ENCODE measurements at places on chromosomes 11 and 22.
A peak's percentile ranks its signal among the peaks of the same experiment; 100 is the strongest.

DNA sequence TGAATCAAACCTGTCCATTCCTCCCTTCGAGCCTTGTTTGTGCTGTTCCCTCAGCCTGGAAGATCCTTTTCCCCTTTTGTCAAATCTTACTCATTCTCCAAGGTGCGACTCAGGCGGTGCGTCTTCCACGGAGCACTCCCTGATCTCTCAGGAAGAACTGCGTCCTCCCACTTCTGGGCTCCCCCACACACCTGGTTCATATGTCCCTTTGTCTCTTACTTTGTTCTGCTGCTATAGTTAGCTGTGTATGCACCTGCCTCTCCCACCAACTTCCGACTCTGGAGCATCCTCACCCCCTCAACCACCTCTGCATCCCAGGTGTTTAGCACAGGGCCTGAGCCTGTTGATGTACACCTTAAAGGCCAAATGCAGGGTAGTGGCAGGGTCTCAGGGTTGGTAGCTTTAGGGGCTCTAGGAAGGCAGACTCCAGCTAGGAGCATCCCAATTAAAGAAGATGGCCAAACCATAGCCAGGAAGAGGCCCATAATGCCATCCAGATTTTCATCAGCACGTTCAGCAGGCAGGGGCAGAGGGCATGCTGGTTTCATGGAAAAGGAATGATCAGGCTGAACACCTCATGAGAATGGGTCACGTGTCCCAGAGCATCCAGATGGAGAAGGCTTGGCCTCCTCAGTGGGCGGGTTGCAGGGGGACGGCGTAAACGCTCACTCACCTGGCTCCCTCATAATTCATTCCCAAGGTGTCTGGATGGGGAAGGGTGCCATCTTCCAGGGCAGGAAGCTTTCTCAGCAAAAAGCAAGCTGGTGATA, 20.1 kb downstream of the PTPN5 start:
- DNase-seq = no peak

- no peak for DNase-seq
Measured at GRCh38 chr11:69957849-69958248, 120.3 kb upstream of the ANO1 start.

DNA sequence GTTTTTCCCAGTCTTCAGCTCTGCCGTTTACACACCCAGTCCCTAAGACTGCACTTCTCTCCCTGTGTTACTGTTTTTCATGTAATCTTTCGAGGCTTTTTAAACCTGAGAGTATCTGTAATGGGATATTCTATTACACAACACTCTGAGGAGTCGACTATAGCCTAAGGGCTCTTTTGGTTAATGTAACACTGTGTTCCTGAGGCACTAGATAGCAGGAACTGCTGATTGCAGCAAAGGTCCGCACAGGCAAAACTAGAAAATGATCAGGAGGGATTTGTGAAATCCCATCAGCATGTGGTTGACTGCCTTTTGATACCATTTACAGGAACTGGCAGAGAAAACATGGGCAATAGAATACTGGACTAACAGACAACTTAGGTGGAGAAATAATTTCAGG, 512.3 kb upstream of the RAG2 start:
- DNase-seq = no peak

- DNase-seq = peak; percentile 80
Measured at GRCh38 chr11:100562128-100562527, 125.0 kb upstream of the ARHGAP42 start.

GRCh38 chr11:122598971-122599370, 56.6 kb upstream of the UBASH3B start:
- no peak for DNase-seq

GRCh38 chr11:18844753-18845367, 53.3 kb upstream of the PTPN5 start:
- DNase-seq = peak; percentile 31

DNA sequence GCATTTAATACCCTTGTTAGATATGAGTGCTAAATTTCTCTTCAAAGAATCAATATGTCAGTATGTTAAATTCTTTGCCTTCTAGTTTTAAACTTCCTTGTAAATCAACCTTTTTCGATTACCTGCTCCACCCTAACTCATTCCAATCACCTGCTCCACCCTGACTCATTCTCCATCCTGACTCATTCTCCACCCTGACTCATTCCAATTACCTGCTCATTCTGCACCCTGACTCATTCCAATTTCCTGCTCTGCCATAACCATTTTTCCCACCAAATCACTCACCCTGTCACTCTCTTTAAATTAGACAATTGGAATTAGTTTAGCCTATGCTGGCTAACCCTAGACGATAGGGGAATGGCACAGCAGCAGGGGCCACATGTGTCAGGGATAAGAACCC, 519.5 kb upstream of the LRRC4C start:
- no peak for DNase-seq

DNA sequence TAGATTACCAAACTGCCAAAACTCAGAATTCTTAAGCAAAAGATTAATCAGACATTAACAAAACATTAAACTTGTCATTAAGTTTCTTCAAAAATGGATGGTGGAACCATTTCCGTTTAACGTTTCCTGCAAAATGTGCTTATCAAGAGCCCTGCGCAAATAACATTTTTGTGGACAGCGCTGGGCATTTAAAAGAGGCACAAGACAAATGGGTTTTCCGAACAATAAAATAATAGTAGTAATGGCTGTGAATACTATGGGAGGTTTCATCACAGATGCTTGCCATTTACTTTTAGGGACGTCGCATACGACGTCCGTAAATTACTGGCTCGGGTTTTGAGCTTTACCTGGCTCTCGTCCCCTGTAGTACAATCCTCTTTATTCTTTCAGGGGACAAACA, 1.1 kb downstream of the NPAT start:
- no peak for DNase-seq

DNA sequence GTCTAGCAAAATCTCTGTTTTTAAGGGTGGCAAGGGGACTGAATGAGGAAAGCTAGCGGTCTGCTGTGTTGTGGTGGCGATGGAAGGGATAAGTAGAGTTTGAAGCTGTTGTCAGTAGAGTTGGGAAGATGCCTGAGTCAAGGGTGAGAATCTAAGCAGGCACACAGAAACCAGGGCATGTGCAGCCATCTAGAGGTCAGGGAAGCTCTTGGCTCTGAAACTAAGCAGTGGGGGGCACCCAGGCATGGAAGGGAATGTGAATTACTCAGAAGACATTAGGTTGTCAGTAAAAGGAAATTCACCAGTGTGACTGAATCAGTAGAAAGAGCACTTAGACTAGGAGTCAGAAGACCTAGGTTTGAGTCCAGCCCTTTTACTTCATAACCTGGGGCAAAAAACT, 15.4 kb downstream of the BMAL1 start:
- DNase-seq = no peak

- DNase-seq = peak; percentile 78
Measured at GRCh38 chr11:32706985-32707741, 87.3 kb downstream of the CCDC73 start.

DNA sequence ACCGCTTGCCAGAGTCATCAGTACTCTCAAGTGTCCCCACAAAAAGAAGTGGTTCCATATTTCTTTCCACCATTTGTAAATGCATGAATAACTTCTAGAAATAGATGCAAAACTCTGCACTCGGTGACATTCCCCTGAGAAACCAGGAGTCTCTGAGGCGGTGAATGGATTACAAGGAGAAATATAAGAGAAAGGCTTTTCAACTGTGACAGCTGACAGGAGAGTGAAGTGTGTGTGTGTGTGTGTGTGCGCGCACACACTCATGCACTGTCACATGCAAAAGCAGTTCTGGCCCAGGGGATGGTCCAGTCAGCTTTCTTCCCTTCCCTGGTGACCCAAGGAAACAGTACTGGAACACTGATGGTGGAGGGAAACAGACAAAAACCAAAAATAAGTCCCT, 710.0 kb downstream of the OPCML start:
- no peak for DNase-seq

- no peak for DNase-seq
Measured at GRCh38 chr11:17287058-17287457, 10.5 kb downstream of the NUCB2 start.

DNA sequence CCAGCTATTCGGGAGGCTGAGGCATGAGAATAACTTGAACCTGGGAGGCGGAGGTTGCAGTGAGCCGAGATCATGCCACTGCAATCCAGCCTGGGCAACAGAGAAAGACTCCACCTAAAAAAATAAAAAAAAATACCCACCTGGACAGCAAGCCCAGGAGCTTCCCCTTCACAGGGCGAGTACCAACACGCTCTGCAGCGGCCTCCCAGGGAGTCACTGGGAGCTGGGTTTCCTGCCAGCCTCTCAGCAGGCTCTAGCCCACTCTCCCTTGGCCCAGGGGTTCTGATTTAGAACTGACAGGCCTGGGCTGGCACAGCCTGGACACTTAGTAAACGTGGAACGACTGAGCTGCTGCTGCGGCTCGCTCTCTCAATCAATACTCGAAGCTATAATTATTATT, 2.0 kb upstream of the CABP7 start:
- DNase-seq = no peak

- DNase-seq = no peak
Measured at GRCh38 chr22:31339148-31339832, 6.9 kb downstream of the PATZ1 start.

- DNase-seq = peak; percentile 25
Measured at GRCh38 chr11:2927851-2928604, 1.2 kb downstream of the PHLDA2 start.

DNA sequence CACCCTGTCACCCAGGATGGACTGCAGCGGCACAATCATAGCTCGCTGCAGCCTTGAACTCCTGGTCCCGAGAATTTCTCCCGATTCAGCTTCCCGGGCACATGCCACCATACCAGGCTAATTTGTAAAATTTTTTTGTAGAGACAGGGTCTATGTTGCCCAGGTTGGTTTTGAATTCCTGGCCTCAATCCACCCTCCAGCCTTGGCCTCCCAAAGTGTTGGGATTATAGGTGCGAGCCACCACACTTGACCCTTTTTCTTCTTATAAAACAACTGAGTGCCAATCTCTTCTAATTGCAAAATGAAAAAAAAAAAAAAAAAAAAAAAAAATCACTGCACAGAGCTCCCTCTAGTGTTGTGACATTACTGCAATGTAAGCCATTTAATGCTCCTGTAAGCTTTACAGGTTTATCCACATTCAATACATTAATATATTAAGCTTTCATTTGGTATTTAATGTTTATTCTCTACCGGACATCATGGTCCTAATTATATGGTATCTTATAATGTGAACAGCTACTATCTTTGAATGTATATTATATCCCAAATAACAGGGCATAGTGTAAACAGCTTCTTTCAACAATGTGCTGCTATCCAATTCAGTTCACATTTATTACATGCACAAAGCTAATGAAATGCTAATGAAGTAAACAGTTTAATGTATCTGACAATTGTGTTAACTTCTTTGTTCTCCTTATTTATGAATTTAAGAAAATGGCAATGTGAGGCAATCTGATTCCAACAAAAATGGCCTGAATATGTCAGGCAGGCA, 44.6 kb downstream of the COPB1 start:
- DNase-seq = peak; percentile 36

DNA sequence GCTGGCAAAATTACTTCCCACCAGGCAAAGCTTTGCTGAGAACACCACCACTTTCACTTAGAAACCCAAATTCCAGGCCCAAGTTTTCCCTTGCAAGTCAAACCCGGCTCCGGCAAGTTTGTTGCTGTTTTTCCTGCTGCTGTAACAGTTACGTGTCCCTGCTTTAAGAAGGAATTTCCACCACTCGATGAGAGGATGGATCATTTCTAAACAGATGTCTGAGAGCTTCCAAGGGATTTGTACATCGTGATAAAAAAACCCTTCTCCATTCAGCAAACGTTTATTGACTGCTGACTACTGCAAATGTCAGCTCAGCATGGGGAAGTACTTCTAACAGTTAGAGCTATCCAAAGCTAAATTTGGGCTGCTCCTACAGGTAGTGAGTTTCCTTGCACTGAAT, 19.7 kb downstream of the P2RX3 start:
- DNase-seq = no peak

DNA sequence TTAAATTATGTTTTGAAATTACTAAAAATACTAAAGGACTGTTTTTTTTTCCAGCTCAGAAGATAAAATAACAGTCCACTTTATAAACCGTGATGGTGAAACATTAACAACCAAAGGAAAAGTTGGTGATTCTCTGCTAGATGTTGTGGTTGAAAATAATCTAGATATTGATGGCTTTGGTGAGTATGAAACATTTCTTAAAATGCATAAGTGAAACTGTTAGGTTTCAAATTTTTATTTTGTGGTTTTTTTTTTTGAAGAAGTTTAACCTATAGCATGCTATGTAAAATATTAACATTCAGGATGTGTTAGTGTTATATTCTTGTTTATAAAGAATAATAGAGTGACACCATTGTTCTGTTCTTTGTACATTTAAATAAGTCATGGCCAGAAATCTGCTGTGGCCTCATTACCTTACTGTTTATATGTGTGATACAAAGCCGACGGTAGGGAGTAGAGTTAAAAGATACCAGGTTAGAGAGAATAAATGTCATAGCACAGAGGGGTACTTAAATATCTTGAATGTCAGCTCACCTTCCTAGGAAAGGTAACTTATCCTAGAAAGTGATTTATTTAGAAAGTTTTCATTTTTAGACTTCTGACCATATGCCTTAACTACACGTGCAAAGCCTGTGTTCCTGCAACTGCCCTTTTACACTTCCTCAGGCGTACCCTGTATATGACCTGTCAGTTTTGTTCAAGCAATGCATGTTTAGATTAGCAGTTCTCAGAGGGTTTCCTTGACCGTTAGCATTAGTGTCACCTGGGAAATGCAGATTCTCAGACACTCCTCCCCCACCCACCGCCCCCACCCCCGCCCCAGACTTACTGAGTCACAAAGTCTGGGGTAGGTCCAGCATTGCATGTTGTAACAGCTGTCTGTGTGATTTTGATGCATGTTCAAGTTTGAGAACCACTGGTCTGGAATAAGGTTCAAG, 6.3 kb downstream of the FDX1 start:
- DNase-seq = peak; percentile 69

DNA sequence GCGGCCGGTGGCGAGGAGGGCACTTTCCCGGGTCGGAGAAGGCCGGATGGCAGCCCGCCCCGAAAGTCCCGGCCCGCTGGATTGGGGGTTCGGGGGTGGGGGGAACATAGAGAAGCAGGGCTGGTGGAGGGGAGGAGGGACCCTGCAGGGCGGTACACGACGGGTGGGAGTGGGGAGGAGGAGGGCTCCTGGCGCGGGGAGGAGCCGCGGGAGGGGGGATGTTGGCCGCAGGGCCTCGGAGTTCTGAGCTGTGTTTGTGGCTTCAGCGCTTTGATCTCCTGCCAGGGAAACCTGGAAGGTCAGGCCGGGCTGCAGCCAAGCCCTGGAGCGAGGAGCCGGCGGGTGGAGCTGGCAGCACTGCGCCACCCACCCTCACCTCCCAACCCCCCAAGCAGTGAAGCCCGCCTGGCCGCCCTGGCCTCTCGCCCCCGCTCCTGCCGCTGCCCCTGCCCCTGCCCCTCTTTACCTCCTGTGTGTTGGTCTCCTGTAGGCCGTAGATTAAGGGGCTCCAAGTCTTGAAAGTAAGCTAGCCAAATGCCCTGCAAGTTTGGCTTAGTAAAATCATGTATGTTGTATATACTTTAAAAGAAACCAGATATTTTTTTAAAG, 30.9 kb downstream of the C22orf31 start:
- peak; percentile 84 for DNase-seq

DNA sequence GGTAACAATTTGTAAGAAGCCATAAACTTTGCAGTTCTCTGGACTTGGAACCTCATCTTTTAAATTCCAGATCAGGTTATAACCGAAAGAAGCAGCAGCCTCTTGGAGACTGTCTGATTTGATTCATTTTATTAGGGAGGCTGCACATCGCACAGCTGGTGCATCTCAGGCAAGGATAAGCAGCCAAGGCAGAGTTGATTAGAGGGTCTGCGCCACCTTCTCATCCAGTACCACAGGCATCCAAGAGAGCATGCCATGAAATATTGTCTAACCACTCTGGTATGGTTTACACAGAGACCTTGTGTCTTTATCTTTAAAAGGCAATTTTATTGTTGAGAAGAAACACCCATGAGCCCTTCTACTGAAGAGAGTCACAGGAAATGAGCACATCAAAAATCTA, 16.2 kb upstream of the CWF19L2 start:
- no peak for DNase-seq
